ENCODE measurements at places on chromosomes 13 and 19.

- DNase-seq = no peak
Measured at GRCh38 chr19:18649371-18650020, 12.7 kb downstream of the KLHL26 start.

DNA sequence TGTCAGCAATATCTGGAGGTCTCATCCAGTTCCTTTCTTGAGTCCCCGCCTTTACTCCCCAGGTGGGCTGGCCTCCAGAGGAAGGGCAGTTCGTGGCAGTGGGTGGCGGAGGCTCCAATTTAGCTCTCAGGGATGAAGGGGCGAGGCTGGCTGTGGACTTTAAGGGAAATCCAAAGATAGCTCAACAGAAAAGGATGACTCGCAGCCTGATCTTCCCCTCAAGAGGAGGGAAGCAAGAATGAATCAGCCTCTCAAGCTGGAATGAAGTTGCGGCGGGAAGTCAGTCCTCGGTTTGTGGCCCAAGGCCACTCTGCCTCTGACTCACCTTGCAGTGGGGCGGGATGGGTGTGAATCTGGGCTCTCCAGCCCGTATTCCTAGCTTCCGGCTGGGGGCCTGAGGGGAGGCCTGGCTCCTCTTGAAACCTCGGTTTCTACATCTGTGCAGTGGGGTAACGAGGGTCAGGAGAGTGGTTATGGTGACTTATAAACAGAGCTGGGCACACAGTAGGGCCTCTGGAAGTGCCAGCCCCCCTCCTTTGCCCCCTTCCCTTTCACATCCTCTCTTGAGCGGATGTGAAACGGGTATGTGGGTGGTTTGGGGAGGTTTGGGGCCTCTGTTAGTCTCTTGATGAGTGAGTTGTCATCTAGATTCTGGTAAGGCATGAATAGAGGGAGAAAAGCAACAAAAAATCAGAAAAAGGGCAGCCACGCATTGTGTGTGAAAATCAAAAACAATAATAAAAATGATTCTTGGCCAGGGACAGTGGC lies 10.5 kb upstream of the SMG9 start:
- DNase-seq = no peak

DNA sequence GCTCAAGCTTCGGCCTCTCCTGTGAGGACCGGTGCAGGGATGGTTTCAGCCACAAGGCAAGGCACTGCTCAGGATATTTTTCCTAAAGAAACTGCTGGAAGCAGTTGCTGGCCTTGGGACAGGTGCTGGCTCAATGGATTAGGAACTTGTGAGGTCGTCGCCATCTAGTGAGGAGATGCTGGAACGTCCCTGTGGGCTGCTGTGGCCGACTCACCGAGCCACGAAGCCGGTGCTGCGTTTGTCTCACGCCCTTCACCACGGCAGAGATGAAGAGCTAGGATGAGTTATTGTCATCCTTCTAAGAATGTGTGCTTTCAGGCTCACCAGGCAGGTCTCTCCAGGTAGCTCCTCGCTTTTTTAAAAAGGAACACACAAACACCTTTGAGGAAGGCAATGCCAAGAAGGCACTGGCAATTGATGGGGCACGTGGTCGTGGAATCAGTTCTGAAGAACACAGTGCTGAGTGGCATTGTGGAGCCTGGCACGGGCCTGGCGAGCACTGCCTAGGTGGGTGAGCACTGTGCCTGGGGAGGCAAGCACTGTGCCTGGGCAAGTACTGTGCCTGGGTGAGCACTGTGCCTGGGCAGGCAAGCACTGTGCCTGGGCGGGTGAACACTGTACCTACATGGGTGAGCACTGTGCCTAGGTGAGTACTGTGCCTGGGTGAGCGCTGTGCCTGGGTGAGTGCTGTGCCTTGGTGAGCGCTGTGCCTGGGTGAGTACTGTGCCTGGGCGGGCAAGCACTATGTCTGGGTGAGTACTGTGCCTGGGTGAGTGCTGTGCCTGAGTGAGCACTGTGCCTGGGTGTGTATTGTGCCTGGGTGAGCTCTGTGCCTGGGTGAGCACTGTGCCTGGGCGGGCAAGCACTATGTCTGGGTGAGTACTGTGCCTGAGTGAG lies 140.4 kb downstream of the TEX29 start:
- DNase-seq = peak; percentile 22

- no peak for DNase-seq
Measured at GRCh38 chr13:40238761-40239160, 427.7 kb downstream of the FOXO1 start.

- no peak for DNase-seq
Measured at GRCh38 chr19:51544038-51544437, 12.6 kb upstream of the SIGLEC6 start.

Measured in left renal pelvis (tissue), 4 donors.